CD4-positive, alpha-beta T cell treated with Interleukin-6 for 4 hours (primary cell): ENCODE measurements at places on chromosomes 12 and 14.

GRCh38 chr12:116698116-116698515, 39.8 kb downstream of the SPRING1 start:
- no peak for DNase-seq

GRCh38 chr12:44003721-44004120, 167.8 kb downstream of the TMEM117 start:
- no peak for DNase-seq

DNA sequence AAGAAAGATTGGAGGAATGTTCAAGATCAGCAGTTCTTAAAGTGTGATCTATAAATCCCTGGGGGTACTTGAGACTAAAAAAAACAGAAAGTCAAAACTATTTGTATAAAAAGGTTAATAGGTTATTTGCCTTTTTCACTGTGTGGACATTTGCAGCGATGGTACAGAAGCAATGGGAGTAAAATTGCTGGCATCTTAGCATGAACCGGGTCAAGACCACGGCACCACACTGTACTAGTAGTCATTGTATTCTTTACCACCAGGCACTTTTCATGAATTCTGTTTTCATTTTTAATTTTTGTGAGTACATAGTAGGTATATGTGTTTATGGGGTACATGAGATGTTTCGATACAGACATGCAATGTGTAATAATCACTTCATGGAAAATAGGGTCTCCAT, 126.2 kb downstream of the IPO8 start:
- no peak for DNase-seq

- DNase-seq = peak; percentile 71
Measured at GRCh38 chr14:106436310-106436905, 910.0 kb downstream of the TMEM121 start.

GRCh38 chr12:6827982-6828780, at the start of gene P3H3:
Gene P3H3, plus strand, starts transcription at chr12:6828407. Its CDS starts 34 bp downstream, at chr12:6828441.
- DNase-seq = no peak

GRCh38 chr14:95515596-95516552, 576 bp downstream of the SYNE3 start:
- DNase-seq = peak; percentile 83

- no peak for DNase-seq
Measured at GRCh38 chr14:71734885-71735284, 197.3 kb upstream of the RGS6 start.
